Right ventricle myocardium superior (tissue), 1 donor: ENCODE measurements at places on chromosomes 16 and 17. TPM values are rescaled to one million over a fixed set of nuclear protein-coding genes. Genes with fewer than 3 reads are reported as not detected.

CBFA2T3 gene
- 8.6 TPM for total RNA-seq

OR2C1 gene
- total RNA-seq: not detected

BCAS3 gene
- 15.6 TPM for total RNA-seq

USP6 gene
- not detected for total RNA-seq

RPUSD1 gene
- total RNA-seq: 7.8 TPM

GDPD1 gene
- 2.1 TPM for total RNA-seq

DNAI2 gene
- not detected for total RNA-seq

GSG1L gene
- not detected for total RNA-seq

CHP2 gene
- not detected for total RNA-seq

ABCC11 gene
- not detected for total RNA-seq

TLCD1 gene
- 1.9 TPM for total RNA-seq
